Astrocyte (in vitro differentiated cells and primary cell): ENCODE measurements at places on chromosomes 7 and 10. TPM values are rescaled to one million over a fixed set of nuclear protein-coding genes. Genes with fewer than 3 reads are reported as not detected.

OR13A1 gene
- total RNA-seq: not detected in 2 replicates

- DNase-seq: no peak
Measured at GRCh38 chr7:82221152-82221674, 222.4 kb downstream of the CACNA2D1 start.

DNA sequence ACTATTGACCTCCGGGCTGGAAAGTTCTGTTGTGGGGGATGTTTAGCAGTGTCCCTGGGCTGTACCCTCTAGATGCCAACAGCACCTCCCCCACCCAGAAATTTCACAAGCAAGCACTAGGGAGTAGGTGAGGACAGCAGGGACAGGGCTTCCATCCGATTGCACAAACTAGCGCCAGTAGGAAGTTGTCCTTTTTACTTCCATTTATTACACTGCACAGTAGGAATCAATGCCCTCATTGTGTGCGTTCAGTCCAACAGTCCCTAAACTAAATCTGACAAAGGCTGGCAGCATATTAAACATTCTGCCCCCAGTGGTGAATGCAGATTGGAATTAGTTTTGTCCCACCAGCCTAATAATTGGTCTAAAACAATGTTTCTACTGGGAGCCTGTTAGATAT is 6.4 kb upstream of the SOSTDC1 start:
- no peak for DNase-seq

DNA sequence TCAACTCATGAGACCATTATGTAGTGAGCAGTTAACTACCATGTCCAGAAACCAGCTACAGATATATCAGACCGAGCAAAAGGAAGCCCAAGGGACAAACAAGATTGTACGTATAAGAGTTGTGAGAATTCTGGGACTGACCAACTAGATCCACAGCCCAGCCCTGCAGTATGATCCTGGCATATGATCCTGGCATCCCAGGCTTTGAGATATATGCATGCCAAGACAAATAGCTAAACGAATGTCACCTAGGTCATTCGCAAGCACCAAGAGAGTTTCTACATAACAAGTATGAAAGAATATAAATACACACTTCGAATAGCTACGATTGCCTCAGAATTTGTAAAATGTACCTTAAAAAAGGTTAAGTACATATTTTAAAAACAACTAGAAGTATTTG is 56.4 kb upstream of the PMPCB start:
- DNase-seq: no peak

DNA sequence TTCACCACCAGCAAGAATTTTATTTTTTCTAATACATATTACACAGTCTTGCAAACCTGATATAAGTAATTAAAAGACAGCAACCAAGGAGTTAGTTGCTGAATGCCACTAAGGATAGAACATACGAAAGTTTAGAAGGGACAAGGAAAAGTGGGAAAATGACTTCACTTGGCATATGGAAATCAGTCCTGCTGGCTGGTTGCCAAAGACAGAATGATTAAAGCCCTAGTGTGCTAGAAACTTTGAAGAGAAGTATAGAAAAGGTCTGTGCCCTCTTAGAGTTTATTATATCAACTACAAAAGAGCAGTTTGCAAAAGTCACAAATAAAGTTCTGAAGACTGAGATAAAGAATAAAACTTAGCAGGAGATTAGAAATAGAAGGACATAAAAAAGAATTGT is 5.8 kb upstream of the YAE1 start:
- DNase-seq: no peak

GRCh38 chr7:767580-767940 is 40.5 kb upstream of the PRKAR1B start:
- no peak for DNase-seq

DNA sequence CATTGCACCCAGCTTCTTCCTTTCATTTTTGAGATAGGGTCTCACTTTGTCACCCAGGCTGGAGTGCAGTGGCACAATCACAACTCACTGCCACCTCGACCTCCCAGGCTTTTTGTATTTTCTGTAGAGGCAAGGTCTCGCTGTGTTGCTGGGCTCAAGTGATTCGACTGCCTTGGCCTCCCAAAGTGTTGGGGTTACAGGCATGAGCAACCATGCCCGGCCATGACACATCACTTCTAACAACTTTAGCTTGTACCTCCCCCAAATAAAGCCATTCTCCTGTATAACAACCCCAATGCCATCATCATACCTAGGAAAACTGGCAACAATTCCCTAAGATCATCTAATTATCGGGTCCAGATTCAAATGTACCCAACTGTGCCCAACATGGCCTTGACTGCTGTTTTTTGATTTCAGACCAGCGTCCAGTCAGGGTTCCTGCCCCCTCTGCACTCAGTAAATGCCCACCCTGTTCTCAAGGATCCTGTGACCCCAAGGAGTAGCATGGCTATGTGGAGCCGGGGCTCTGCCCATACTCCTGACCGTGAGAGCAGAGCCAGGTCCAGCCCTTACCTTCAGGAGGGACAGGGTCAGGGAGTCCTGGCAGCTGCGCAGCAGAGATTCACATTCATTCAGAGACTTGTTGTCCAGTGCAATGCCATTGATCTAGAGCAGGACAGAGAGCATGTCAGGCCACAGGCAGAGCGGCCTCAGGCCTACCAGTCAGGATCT is 102.6 kb downstream of the DLG5 start:
- no peak for DNase-seq

GRCh38 chr7:49255054-49255453 is 330.7 kb downstream of the CDC14C start:
- peak; percentile 42 for DNase-seq

OLAH gene
- not detected in 2 replicates for total RNA-seq
